Stimulated activated CD4-positive, alpha-beta T cell treated with anti-CD3 and anti-CD28 coated beads, Interleukin-1b, Interleukin-23, amount 100 ng/mL, for 1 hour (primary cell): ENCODE measurements at places on chromosomes 5 and 9.

DNA sequence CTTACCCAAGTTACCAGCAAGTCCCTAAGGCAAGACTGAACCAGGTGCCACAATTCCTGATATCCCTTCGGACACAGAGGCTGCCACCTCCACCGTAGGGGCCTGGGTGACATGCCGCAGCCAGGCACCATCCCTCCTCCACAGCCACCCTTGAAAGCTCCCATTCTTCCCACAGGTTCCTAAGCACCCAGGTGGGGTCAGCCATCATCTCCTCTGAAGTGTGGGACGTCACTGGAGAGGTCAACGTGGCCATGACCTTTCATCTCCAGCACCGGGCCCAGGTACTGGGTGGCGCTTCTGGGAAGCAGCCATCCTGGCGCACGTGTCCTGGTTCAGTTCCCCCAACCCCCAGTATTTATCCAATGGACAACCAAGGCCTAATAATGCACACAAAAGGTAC is 8.2 kb downstream of the ADGRD2 start:
- DNase-seq: no peak

- no peak for DNase-seq
Measured at GRCh38 chr5:158032246-158032645, 173.3 kb upstream of the CLINT1 start.

DNA sequence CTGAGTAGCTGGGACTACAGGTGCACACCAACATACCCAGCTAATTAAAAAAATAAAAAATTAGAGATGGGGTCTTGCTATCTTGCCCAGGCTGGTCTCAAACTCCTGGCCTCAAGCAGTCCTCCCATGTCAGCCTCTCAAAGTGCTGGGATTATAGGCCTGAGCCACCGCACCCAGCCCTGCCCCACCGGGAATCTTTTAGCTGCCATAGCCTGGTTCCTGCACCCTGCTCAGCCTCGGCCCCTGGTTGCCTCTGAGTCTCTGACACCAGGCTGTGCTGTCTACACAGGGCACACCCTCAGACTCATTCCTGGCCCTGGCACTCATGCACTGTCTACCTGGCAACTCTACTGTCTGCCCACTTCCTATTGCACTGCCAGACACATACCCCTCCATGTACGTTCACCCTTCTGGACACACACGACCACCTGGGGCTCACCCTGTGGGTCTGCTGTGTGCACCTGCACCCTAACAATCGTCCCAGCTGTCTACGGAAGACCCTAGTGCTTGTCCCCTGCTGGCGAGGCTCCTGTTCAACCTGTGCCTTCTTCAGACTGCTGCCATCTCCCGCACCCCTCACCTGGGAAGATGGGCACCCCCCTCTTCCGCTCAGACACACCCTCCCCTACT is 1.4 kb downstream of the PROP1 start:
- no peak for DNase-seq

- DNase-seq: no peak
Measured at GRCh38 chr5:82661462-82661861, 383.3 kb upstream of the RPS23 start.

DNA sequence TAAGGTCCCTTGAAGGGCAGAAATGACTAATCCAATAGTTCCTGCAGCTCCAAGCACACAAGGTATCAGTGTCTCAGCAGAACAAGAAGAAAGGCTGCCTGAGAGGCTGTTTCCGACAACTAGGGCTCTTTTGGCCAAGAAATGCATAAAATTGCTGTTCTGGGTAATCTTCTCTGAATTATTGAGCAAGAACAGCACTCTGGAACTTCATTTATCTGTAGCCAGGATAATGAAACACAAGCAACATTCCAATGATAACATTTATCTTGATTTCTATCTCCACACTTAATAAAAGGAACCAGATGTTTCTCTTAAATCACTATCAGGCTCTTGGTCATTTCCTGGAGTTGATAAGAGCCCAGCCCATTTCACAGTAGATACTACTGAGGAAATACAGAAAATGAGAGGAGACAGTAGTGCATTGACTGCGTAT is 17.0 kb upstream of the AUH start:
- DNase-seq: no peak

DNA sequence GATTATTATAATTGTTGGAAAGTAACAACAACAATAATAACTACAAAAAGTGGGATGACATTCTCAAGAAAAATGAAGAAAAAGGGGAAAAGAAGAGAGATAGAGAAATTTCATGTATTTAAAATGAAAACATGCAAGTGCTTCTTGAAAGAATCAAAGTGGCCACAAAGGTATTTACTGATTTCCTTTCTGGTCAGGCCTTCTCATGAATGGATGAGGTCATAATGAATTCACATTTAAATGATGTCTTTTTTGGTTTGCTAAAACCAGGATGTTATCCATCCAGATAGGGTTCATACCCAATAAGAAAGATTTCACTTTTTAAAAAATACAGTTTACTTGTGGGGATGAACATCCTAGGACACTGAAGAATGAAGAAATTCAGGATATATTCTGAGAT is 446.4 kb upstream of the PTGER4 start:
- no peak for DNase-seq

DNA sequence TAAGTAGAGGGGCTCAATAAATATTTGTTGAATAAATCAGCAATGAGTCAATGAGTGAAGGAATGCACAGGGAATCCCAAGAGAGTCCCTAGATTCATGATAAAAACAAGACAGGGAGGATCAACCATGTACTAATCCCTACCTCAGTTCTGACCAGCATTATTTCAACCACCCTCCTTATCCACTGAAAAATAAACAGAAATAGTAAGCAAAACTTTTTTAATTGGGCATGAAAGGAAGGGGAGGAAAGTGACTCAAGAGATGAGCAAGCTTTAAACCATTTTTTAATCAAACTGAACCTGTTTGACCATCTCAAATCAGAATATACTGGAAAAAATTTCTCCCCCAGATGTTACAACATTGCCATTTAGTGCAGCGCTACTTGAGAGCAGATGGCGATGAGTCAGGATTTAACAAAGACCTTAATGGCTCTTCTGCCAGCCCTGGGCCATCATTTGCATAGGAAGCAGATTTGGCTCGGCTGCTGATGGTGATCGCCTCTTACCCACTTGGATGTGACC is 194.8 kb upstream of the SLC30A5 start:
- DNase-seq: no peak

DNA sequence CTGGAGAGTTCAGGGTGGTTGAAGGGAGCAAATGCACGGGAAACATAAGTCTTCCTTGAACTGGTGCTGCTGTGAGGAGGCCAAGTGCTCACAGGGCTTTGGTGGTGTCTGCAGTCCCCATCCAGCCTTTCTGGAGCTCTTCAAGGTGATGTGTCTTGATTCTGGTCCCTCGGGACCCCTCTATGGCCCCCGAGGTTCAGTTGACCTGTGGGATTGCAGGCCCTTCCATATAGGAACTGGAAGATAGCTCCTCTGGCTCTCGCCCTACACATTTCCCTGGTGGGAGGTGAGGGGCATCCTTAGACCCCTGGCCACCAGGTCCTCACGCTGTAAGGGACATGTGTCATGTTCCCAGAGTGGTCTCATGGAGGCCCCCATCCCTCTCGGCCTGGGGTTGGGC is 191.8 kb downstream of the GADD45G start:
- no peak for DNase-seq

DNA sequence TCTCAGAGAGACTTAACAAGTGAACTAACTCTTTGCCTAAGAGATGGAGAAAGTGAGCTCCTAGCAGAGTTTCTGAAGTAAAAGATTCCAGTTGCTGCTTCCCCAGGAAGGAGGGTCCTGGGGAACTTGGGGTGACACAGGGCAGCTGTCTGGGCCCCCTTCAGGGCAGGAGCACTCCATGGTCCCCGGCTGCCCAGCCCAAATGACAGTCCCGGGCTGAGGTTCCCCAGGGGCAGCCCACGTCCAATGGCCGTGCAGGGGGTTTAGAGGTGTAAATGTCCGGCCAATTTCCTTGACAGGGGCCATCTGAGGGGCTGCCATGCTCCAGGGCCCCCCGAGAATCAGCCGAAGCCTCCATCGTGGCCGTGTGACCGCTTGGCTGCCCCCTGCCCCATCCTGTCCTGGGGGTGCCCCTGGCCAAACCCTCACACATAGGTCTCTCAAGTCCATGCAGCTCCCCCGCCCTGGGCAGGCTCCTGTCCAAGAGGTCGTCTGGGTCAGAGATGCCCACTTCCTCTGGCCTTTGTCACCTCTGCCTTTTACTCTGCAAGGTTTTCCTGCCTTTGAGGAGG is 5.5 kb upstream of the PPP1R26 start:
- no peak for DNase-seq

- no peak for DNase-seq
Measured at GRCh38 chr5:125409861-125410536, 663.6 kb upstream of the ZNF608 start.

DNA sequence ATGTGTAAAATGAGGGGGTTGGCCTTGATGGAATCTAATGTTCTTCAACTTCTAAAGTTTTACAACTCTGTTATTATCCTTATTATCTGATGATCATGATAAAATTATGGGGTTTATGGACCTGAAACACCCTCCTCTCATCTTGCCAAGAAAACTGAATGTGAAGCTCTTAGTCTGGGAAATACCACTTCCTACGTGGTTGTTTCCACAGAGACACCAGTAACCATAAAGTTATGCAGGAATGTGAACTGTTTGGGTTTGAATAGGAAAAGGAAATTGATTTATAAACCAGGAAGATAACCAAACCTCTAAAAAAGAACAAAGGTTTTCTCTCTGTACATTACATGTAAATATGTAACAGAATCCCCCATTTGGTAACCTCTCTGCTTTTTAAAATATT is 28.3 kb upstream of the RAI14 start:
- DNase-seq: no peak

DNA sequence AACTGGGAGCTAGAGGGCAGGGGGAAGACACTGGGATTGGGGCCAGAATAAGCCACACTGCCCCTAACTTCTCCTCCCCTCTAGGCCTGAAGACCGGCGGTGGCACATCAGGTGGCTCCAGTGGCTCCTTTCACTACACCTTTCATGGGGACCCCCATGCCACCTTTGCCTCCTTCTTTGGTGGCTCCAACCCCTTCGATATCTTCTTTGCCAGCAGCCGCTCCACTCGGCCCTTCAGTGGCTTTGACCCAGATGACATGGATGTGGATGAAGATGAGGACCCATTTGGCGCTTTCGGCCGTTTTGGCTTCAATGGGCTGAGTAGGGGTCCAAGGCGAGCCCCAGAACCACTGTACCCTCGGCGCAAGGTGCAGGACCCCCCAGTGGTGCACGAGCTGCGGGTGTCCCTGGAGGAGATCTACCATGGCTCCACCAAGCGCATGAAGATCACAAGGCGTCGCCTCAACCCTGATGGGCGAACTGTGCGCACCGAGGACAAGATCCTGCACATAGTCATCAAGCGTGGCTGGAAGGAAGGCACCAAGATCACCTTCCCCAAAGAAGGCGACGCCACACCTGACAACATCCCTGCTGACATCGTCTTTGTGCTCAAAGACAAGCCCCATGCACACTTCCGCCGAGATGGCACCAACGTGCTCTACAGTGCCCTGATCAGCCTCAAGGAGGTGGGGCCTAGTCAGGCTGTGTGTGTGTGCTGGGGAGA is 6.8 kb downstream of the DNAJB5 start:
- no peak for DNase-seq

DNA sequence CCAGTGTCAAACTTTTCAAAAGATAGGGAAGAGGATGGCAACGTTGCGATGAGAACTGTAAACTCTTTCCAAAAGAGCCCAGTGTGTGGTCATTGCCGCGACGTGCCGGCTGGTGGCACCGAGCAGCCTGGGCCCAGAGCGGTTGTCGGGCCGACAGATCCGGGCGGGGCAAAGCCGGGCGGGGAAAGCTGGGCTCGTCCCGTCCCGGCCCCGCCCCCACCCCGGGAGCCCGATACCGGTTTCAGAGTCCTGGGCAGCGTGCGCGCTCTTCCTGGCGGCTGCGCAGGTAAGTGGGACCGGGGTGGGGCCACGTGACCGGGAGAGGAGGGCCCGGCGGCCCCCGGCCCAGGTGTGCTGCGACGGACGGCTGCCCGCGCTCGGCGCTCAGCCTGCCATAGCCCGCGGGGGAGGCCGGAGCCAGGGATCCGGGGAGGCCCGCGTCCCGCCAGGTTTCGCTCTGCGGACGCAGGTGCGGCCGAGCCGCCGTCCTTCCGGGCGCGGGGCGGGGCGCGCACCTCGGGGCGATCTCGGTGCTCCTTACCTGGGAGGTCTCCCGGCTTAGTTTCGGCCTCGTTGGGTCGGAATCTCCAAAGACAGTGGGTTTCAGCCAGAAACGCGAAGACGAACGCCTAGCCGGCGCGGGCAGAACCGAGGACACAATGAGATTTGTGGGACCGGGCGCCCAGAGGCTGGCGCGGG is at the start of gene MARVELD2:
Gene MARVELD2 (plus strand): TSS at position 232 of the 699 bp plus-strand sequence. CDS start 4,270 bp downstream, outside the sequence.
- DNase-seq: peak; percentile 18

GRCh38 chr9:101469026-101469425 is 33.5 kb upstream of the ALDOB start:
- DNase-seq: no peak

DNA sequence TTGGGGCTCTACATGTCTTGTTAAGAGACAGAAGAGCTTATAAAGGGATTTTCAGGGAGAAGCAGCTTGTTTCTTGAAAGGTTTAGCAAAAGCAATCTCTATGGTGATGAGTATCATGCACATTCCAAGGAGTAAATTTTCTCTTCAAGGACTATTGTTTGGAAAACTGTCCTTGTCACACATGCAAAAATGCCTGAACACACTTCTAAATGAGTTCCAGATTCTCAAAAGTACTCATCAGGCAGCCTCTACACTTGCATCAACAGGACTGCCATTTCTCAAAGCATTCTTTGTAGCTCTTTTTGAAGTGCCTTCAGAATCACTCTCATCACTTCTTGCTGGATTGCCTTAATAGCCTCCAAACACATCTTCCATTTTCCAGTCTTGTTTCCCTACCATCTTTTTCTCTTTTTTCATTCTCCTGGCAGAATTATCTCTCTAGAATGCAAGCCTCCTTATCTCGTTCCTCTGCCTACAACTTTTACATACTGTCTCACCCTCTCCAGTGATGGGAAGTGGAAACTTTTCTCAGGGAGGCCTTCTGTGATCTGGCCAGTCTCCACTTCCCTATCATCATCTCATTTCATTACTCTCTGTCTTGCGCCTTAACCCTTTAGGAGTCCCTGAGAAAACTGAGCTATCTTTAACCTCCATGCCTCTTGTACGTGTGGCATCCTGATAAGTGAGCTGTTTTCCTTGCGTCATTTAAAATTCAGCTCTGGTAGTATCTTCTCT is 631.5 kb upstream of the TLE4 start:
- DNase-seq: no peak

GRCh38 chr5:141617682-141618029 is 1.1 kb downstream of the DIAPH1 start:
- DNase-seq: no peak

DNA sequence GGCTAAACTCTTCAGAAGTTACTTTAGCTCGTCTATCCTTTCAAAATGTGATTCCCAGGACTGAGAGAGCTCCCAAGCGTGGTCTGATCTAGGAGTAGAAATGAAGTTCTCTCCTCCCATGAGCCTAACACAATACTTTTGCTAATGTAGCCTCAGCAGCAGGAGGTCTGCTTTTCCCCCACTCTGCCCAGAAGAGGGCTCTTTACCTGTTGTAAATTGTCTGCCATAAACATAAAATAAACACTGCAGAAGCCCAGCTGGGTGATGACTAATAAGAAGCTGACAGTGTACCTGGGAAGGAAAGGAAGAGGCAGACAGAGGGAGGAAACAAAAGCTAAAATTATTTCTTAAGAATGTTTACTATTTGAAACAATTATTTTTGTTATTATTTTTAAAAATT is 15.4 kb downstream of the SLC36A3 start:
- DNase-seq: no peak
